Esophagus muscularis mucosa (tissue), 4 donors: ENCODE measurements at places on chromosomes 12 and 14. TPM values are rescaled to one million over a fixed set of nuclear protein-coding genes. Genes with fewer than 3 reads are reported as not detected.

Gene ANO4
- total RNA-seq = 0.17 TPM

Gene GPATCH2L
- total RNA-seq = 42.4 TPM

GRCh38 chr14:34069854-34070582, 119.1 kb upstream of the EGLN3 start:
- DNase-seq = no peak

GRCh38 chr14:81269100-81269978, 48.6 kb upstream of the GTF2A1 start:
- DNase-seq = no peak

DNA sequence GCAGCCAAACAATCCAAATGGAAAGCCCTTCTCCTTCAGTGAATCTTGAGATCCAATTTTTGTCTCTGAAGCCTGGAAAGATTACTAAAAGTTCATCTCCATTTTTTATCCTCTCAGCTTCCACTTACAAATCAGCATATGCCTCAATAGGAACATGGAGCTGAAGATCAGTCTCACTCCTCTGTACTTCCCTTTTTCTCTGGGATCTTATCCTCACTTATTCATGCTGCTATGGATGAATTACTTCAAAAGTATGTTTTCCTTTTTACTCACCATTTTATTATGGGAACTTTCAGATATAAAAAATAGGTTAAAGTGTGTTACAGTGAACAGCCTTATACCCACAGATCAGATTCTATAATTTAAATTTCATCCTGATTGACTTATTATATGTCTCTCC, 14.4 kb upstream of the NTF3 start:
- DNase-seq = no peak
